Stromal cell of bone marrow (primary cell): ENCODE measurements at places on chromosomes 1 and 21.

GRCh38 chr1:236124965-236125364 is 17.4 kb upstream of the GPR137B start:
- no peak for DNase-seq

DNA sequence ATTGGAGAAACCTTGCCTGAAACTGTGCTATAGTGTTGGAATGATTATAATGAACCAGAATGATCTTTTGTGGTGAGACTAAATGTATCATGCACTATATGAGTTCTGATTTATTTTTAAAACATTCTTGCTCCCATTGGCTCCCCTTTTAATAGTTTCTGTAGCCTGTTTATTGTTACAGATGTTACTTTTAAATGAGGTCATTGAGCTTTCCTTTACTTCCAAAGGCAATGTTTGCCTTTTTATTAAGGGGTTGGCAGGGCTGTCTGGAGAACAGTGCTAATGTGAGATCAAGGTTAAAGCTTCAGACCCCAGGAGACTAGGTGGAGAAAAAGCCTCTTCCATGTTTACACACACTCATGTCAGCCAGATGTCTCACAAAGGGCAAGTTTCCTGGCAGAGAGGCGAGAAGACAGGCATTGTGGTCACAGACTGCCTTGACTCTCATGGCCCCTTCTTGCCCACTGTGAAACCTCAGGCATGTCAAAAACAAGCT is 120.6 kb upstream of the RAVER2 start:
- DNase-seq: peak; percentile 39

DNA sequence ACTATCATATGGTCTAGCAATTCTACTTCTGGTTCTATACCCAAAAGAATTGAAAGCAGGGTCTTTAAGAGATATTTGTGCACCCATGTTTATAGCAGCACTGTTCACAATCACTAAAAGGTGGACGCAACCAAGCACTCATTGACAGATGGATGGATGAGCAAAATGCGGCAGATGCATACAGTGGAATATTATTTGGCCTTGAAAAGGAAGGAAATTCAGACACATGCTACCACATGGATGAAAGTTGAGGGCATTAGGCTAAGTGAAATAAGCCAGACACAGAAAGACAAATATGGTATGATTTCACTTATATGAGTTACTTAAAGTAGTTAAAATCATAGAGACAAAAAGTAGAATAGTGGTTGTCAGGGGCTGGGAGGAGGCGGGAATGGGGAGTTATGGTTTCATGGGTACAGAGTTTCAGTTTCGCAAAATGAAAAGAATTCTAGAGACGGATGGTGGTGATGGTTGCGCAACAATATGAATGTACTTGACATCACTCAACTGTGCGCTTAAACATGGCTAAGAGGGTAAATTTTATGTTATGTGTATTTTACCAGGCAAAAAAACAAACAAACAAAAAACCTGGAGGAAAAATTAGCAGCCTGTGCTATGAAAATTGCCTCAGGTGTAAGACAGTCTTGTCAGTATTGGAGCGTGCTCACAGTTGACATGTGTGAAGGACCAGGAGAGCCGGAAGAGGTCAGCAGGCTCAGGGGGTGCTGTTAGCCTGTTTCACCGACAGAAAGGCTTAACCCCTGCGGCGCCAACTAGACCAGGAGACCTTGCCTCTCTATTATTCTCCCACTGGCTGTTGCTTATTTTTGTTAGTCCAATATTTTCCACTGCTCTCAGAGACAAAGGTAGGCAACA is 26.5 kb downstream of the CD247 start:
- DNase-seq: no peak

- no peak for DNase-seq
Measured at GRCh38 chr1:191575746-191576145, 582.5 kb upstream of the RGS18 start.

DNA sequence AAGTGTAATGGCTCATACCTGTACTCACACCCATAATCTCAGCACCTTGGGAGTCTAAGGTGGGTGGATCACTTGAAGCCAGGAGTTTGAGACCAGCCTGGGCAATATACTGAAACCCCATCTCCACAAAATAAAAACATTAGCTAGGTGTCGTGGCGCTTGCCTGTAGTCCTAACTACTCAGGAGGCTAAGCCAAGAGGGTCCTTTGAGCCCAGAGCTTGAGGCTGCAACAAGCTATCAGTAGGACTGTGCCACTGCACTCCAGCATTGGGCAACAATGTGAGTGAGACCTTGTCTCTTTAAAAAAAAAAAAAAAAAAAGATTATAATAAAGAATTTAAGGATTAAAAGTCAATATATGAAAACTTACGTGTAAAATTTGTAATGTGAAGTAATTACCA is 11.7 kb downstream of the BPNT1 start:
- DNase-seq: no peak

DNA sequence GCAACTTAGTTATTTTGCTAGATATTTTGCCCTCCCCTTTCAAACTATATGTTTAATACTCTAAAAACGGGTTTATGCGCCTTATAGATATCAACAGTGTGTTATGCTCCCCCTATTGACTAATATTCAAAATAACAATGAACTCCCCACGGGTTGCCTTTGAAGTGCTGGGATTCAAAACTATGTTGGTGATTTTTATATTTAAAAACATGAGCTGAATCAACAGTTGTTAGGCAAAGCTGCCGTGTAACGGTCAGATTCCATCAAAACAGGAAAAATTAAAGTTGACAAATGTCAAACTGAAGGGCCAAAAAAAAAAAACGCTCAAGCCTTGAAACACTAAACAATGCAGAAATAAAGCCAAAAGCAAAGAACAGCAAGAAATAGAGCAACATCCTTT is 2.5 kb downstream of the TGFBR3 start:
- no peak for DNase-seq

GRCh38 chr1:114718661-114719423 is 2.3 kb upstream of the NRAS start:
- DNase-seq: peak; percentile 41

- no peak for DNase-seq
Measured at GRCh38 chr1:186297439-186298045, 77.5 kb downstream of the TPR start.

DNA sequence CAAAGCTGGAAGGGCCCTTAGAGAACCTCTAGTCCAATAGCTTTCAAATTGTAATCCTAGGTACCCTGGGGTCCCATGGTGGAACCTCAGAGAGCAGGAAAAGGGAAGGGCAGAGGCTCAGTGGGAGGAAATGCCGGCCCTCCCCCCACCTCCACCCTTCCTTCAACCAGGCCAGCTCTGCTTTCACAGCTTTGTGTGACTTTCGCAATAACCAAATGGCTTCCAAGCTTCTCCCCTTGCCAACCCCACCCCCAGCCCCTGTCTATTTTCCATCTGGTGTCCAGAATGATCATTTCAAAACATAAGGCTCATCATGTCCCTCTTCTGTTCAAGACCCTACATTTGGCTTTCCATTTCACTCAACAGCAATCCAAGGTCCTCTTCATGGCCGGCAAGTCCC is 74.4 kb downstream of the CD58 start:
- DNase-seq: no peak

DNA sequence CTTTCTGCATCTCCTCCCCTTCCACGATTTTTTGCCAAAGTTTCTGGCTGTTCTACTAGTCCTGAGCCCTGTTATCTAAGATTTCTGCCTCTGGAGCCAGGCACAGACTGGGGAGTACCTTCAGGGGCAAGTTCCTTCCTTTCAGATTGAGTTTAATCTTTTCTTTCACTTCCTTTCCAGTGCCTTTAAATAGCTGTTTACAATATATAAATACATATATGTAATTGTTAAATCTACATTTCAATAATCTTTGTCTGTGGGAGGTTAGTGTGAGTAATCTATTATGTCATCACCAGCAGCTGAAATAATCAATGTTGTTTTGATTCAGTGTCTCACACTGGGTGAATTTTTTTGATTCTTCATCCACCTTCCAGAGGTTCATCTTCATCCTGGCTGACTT is 31.8 kb downstream of the DIPK1A start:
- no peak for DNase-seq

- DNase-seq: no peak
Measured at GRCh38 chr1:180372728-180373127, 129.6 kb downstream of the ACBD6 start.

GRCh38 chr1:203504400-203505250 is 10.7 kb downstream of the OPTC start:
- DNase-seq: peak; percentile 60

DNA sequence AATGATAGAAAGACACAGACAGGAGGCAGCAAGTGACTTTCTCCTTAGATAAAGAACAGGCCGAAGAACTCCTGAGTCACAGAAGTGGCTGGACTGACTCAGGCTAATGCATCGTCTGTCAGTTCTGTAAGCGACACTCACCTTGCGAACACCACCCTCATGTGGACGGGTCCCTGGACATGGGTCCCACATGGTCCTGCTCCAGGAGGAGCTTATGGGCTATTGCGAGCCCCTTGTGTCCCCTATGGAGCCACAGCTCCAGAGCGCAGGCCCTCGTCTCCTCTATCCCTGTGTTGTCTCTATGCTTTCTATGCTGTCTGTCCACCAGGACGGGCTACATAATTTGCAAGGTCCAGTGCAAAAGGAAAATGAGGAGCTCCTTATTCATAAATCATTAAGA is 85.8 kb downstream of the TRABD2B start:
- DNase-seq: no peak

DNA sequence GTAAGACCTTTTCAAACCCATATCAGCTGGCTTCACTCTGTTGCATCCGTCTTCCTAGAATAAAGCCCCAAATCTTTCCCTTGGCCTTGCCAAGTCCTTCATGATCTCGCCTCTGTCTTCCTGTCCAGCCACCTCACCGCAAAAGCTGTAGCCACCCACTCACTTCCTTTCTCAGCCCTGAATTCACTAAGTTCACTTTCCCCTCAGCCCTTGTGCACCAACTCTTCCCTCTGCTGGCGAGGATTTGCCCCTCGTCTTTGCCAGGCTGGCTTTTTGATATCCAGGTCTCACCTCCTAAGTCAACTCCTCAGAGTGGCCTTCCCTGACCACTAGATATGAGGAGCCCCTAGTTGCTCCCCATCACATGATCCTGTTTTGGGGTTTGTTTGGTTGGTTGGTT is 3.9 kb upstream of the COL16A1 start:
- peak; percentile 68 for DNase-seq

DNA sequence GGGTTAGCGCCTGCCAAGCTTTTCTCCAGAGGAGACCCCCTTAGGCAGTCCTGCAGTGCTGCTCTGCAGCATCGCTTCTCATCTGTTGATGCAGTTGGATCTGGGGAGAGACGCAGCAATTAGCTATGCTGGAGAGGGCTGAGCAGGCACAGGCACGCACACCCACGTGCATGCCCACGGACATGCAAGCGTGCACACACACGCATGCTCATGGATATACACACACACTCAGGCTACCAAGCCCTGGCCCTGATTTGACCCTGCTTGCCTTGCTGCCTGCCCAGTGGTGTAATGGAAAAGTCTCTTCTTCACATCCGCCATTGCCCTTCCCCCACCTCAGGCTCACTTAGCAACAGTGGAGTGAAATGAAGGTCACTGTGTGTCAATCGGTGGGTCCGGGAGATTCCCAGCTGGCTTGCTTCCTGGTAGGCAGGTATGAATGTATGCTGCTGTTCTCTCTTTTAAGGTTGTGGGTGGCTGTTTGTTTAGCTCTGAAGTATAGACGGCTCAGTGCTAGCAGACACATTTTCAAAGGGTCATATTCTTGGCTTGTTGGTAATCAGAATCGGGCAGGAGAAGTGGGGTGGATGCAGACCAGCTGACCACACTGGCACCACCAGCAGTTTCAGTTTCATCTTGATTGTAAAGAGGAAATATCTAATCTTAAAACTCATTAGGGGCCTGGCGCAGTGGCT is 9.5 kb downstream of the ATP1B1 start:
- DNase-seq: no peak

DNA sequence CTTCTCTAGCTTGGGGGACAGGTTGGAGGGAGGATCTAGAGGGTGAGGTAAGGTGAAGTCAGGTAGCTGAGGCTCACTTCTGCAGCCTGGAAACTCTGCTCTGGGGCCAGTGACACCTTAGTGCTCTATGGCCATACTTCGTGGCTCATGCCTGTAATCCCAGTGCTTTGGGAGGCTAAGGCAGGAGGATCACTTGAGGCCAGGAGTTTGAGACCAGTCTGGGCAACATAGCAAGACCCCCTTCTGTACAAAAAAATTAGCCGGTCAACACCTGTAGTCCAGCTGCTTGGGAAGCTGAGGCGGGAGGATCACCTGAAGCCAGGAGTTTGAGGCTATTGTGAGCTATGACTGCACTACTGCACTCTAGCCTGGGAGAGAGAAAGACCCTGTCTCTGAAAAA is 5.8 kb downstream of the LMNA start:
- DNase-seq: no peak

- DNase-seq: no peak
Measured at GRCh38 chr21:34674468-34674867, 5.7 kb downstream of the CLIC6 start.

- DNase-seq: no peak
Measured at GRCh38 chr1:242530761-242531160, 6.3 kb upstream of the PLD5 start.

- DNase-seq: no peak
Measured at GRCh38 chr1:222373831-222374602, 173.9 kb downstream of the HHIPL2 start.

GRCh38 chr1:209153411-209153810 is 430.1 kb upstream of the CAMK1G start:
- DNase-seq: no peak

DNA sequence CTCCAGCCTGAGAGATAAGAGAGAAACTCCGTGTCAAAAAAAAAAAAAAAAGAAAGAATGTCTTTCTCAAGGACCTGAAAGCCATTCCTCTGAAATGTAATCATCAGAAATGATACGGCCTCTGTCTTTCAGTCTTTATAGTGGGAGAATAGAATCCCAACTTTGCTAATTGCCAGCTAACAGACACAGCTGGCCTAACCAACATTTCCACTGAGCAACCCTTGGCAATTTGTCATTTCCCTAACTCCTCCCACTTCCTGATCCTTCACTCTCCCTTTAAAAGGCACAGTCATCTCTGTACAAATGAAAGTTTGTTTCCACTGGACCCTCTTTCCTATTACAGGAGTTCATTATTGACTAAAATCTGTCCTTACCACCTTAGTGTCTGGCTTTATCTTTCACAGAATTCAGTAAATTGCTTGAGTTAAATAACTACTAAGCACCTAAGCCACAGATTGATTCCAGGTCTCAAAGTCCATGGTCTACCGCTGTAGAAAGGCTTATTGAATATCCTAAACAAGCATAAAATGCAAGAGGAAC is 4.3 kb upstream of the CBR1 start:
- DNase-seq: peak; percentile 65

DNA sequence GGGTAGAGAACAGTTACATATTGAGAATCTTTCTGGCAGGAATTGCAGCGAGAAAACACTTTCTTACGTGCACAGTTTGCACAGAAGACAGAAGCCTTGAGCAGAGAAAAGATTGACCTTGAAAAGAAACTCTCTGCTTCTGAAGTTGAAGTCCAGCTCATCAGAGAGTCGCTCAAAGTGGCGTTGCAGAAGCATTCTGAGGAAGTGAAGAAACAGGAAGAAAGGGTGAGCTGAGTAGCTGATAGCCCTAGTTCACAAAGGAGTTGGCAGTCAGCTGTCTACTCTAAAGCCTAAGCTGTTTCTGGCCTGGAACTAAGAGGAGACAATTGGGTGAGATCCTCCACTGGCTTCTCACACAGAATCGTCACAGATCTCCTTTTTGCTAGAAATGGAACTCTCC is 20.3 kb upstream of the SH3BGRL3 start:
- DNase-seq: no peak

GRCh38 chr1:11982010-11982392 is 1.8 kb downstream of the MFN2 start:
- DNase-seq: no peak

GRCh38 chr1:9186082-9186859 is 48.3 kb upstream of the H6PD start:
- no peak for DNase-seq

- DNase-seq: peak; percentile 15
Measured at GRCh38 chr1:75632350-75632949, 21.5 kb upstream of the SLC44A5 start.
